ENCODE measurements at places on chromosomes 4 and X. TPM values are rescaled to one million over a fixed set of nuclear protein-coding genes. Genes with fewer than 3 reads are reported as not detected.

Gene DDX60
- total RNA-seq = 16.2 TPM

Gene EMCN
- 26.8 TPM for total RNA-seq

Gene USP46
- 8.5 TPM for total RNA-seq

Gene GAGE12G
- total RNA-seq = not detected

Gene TEC
- 4.1 TPM for total RNA-seq

Gene SSX4B
- total RNA-seq = not detected

Gene RAI2
- total RNA-seq = 30.5 TPM

Gene HTR2C
- not detected for total RNA-seq

GRCh38 chrX:148902581-148902980, 402.2 kb downstream of the AFF2 start:
- no peak for ATAC-seq

- ATAC-seq = no peak
These were observed 78.2 kb upstream of the SORBS2 start for GRCh38 chr4:185890196-185890595.

DNA sequence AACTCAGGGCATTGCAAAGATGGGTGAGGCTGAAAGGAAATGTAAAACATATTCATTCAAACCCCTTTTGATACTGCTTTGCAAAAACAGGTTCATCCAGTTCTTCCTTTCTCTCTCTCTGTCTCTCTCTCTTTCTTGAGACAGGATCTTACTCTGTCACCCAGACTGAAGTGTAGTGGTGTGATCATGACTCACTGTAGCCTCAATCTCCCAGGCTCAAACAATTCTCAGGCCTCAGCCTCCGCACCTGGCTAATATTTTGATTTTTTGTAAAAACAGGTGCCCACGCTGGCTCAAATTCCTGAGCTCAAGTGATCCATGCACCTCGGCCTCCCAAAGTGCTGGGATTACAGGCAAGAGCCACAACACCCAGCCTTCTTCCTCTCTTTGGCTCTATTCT, 15.6 kb upstream of the DCHS2 start:
- no peak for ATAC-seq

- no peak for ATAC-seq
These were observed 109.0 kb upstream of the C1QTNF7 start for GRCh38 chr4:15318621-15319348.

DNA sequence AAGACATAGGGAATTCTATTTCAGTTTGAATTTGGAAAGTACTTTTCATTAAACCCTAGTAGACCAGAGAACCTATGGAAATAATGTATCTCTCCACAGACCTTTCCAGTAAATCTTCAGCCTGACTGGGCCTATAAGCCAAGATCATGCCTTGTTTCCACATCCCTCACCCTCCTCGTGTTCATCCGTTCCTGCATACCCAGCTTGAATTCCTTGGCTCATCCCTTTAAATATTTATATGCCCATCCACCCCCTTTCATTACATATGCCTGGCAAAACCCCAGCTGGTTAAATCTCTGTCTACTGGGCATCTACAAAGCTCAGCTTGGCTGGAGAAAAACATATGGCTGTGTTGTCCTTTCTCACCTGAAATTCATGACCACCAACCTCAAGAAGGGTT, 32.4 kb downstream of the SLC2A9 start:
- no peak for ATAC-seq

DNA sequence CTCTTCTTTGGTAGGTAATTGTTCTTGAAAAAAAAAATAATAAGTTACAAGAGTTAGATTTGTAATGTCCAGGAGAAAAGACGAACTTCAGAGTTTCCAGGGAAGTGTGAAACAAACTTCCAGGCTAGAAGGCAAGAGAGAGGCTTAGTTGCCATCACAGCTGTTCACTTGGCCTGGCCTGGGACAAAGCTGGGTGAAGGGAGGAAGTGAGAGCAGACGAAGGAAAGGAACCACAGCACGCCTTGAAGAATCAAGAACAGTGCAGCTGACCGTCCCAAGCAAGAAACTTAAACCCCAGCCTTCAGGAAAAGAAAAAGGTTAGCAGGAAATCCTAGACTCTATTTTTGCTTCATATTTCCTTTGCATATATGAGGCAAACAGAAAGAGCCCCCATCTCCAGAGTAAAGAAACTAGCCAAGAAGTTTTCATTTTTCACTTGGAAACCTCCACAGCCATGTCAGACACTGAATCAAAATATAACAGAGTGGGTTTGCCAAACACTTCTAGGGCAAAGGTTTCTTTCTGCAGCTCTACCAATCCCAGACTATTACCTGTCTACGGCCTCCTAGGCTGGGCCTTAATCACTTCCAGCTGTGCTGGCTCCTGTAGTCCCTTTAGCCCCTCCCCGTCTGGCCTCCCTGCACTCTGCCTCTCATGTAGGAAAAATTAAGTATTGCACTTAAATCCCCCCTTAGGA, 209.6 kb downstream of the SPATA18 start:
- peak; percentile 39 for ATAC-seq

GRCh38 chrX:153438532-153438931, 7.3 kb downstream of the TREX2 start:
- no peak for ATAC-seq

GRCh38 chrX:88603237-88603636, 143.8 kb upstream of the CPXCR1 start:
- no peak for ATAC-seq

- no peak for ATAC-seq
These were observed 670 bp downstream of the PAPSS1 start for GRCh38 chr4:107719207-107719921.

- ATAC-seq = no peak
These were observed 1.1 kb upstream of the MANBA start for GRCh38 chr4:102761906-102762305.

DNA sequence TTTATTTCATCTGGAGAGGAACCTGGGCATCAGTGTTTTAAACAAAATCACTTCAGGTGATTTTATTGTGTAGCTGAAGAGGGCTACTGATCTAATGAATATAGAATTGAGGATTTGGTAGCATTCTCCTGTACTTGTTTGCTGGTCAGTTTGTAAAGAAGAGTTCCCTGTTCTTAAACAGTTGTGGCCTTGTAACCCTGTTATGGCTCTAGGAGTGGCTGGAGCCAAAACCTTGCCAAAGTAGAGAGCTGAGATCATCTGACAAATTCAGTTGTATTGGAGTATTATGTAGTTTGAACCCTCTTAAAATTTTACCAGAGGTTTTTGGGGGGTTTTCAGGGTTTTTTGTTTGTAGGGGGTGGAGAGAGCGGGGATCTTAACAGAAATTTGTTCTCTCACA, 36.5 kb downstream of the USP9X start:
- no peak for ATAC-seq

- ATAC-seq = no peak
These were observed 5.5 kb downstream of the ATP10D start for GRCh38 chr4:47490550-47490949.

GRCh38 chr4:107743532-107743931, 23.5 kb upstream of the PAPSS1 start:
- no peak for ATAC-seq

DNA sequence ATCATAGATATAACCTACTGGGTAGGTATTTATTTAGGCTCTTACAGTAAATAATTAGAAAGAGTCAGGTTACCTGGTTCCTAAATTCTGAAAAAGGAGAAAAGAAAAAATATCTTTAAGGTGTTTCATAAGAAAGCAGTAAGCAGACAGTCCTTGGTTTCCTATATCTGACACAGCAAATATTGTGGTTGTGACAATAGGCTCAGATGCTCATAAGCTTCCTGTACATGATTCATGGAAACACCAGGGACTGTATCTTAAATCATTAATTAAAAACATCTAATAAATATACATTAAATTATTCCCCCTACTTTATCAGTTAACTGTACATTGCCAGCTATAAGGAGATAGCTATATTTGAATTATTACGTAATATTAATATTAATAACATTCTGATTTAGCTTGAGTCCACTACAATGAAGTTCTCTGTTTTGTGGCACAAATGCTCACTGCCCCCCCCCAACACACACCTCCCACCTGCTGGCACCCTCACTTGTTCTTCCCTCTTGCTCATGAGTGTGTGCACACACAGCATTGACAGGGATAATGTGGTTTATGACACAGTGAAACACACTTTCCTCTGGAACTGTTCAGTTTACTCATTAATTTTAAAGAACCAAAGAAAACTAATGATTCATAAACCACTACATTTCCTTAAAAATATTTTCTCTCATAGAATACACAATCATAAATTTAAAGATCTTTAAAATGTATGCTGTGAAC, 187.4 kb downstream of the NR3C2 start:
- no peak for ATAC-seq

DNA sequence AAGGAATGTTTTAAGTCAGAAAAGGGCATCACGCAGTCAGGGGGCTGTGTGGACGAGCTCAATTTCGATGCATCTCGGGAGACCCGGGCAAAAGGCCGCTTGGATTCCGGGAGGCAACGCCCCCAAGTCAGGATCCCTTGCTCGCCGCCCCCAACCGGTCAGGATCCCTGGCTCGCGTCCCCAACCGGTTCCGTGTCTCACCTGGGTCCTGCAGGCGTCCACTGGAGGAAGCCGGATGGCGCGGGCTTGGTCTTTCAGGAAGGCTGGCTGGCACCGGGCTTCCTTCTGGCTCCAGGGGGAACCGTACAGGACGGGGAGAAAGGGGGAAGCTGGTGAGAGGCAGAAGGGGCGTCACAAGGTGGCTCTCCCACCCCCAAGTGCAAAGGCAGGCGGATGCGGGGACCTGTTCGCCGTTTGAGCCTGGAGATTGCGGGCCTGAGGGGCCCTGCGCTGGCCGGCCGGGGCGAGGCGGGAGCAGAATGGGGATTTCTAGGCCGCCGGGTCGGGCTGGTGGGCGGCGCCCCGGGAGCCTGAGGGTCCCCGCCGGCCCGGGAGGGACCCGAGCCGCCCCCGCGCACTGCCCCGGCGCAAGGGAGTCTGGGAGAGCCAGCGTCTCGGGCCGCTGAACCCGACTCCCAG, 84.7 kb downstream of the HPRT1 start:
- ATAC-seq = no peak

- no peak for ATAC-seq
These were observed 76.7 kb downstream of the ABLIM2 start for GRCh38 chr4:8081621-8082516.

Data from gastroesophageal sphincter (tissue), 4 donors.